NCI-H1417 (cell line): ENCODE measurements at places on chromosomes 2 and 18.
A peak's percentile ranks its signal among the peaks of the same experiment; 100 is the strongest.

GRCh38 chr2:147843864-147844696 is 749 bp upstream of the ACVR2A start:
- peak; percentile 87 for DNase-seq

GRCh38 chr2:192070099-192070498 is 124.6 kb downstream of the TMEFF2 start:
- DNase-seq, result no peak

DNA sequence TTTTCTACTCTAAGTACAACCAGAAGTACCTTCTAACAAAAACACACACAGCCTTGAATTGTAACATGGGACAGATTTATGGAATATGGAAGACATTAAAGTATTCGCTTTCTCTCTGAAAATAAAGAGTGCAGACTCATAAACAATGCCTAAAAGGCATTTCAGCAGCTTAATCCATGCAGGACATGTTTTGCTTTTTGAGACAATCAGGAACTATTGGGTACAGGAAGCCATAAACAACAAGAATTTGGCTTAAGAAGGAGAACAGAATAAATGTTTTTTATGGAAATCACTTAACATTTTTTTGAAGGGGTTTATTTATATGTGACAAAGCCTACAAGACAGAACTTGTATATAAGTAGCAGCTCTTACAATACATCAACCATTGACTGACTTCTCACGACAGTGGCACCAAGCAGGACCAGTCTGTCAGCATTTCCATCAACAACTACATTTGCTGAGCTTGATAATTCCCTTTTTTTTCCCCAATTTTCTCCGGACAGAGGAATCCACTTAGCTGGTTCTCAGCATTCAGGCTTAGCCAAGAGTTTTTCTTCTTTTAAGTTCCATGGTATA is 140.1 kb downstream of the EXOC6B start:
- DNase-seq, result no peak

GRCh38 chr18:11840493-11840892 is 10.7 kb upstream of the CHMP1B start:
- no peak for DNase-seq

DNA sequence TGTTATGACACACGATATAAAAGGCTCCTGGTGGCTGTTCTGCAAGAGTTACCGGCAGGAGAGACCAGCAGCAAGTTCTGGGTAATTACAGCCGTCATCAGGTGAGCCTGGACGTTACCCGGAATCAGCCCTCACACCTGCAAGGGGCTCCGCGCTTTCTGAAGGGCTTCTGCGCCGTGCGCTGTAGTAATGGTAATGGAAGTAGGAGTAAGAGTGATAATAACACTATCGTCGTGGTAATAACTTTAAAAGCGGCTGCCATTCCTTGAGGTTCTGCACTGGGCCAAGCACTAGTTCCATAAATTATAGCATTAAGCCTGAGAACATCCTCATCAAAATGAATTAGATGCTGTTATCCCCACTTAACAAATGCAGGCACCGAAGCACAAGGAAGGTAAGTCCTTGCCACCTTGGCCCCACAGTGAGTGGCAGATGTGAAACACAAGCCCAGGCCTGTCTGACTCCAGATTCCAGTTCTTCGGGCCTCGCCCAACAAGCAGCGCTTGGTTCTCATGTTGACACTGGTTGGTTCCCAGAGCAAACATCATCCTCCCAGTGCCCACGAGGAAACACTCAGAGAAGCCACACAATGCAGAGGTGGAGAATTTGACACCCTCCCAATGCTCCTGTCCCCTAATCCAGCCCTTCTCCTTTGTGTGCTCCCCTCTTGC is 205.2 kb downstream of the EIPR1 start:
- DNase-seq, result peak; percentile 17

- no peak for DNase-seq
Observed at GRCh38 chr2:188751816-188752215, 222.4 kb upstream of the COL3A1 start.

DNA sequence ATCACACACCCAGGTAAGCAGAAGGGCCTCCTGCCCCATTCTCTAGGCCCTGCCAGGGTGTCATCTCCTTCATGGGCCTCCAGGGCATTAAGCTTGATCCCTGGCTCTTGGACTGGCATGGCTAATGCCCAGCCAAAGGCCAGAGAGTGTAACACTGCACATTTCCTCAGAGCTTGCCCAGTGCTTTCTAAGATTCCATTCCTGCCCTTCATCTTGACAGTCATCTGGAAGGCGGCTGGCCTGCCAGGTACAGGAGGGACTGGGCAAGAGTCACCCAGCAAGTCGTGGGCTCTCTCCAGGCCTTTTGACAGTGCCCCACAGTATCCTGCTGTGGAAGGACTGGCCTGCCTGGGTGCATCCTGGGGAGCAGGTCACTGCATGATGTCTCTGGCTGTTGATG is 268.9 kb downstream of the HAUS1 start:
- no peak for DNase-seq

DNA sequence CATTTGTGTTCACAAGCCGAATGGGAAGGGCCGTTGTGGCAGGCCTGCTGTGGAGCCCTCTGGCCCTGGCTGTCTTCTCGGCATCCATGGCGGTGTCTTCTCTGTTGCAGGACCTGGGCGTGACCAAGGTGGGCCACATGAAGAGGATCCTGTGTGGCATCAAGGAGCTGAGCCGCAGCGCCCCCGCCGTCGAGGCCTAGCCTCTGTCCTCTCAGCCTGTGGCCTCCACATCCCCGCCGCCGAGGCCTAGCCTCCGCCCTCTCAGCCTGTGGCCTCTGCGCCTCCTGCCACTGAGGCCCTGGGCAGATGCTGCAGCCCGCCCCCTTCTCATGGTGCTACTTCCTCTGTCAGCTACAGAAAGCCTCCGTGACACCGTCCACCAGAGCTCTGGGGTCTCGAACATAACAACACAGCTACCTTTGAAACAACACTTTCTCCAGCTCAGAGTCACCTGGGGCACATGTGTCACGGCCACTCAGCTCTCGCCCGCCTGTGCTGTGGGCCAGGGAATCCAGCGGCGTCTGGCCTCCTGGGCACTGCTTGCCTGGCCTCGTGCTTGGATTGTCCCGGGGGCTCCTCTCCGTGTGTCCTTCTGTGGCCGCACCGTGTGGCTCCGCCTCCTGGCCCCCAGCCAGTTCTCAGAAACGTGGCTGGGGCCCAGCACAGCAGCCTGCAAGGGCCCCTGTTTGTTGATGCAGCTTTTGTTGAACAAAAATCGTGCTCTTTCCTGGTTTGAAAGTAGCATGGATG is 97.1 kb downstream of the USP40 start:
- no peak for DNase-seq

DNA sequence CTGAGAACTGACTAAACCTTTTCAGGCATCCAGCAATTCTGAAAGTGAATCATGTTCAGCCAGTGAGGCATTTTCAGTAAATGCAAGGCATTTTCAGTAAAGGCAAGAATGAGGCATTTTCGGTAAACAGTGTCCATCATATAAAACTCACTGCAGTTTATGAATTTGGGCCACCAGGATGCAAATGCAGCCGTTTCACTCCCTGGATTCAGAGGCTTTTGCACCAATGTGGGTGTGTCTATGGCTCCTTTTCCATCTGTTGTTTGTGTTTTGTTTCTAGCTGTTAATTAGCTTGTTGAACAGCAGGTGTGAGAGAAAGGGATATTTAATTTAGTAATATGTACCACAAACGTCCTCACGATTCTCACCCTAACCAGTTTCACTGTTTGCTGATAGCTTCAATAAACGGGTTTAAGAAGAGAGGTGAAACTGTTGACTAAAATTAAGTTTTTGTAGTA is 116.3 kb upstream of the PGAP1 start:
- no peak for DNase-seq

GRCh38 chr2:162184821-162185450 is 32.9 kb upstream of the GCG start:
- DNase-seq, result no peak

GRCh38 chr2:218558986-218559385 is 9.2 kb downstream of the USP37 start:
- DNase-seq, result no peak

DNA sequence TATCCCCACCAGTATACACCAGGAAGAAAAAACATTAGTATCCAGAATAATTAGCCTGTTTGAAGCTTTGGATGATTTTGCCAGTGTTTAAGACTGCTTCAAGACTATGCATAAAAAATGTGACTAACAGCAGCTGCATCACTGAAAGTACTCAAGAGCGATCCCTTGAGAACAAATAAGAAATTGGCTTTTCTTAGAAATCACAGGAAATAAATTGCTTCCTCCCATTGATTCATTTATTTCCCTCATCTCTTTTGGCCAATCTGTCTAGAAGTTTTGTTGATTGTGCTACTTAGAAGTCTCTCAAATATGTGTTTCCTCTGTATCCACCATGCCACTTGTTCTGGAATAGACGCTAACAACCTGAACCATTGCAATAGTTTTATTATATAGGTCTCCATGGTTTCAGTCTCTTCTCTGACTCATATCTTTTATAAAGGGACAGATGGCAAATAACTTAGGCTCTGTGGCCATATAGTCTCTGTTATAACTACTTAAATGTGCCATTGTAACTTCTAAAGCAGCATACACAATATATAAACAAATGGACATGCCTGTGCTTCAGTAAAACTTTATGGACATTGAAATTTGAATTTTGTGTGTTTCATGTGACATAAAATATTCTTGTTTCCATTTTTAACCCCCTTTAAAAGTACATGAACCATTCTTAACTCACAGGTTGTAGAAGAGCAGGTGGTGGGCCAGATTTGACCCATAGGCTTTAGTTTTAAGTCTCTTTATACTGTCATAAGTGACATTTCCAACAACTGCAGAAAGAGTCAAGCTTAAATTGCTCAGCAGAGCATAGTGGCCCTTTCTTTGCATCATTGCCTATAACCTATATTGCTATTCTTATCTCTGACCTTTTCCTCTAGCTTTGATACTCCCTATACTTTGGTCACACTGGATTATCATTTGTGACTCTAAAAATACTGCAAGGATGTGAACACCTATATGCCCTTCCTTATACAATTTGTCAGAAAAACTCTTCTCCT is 123.9 kb downstream of the MC4R start:
- no peak for DNase-seq
